Endothelial cell of umbilical vein (primary cell): ENCODE measurements at places on chromosomes 3 and 15. TPM values are rescaled to one million over a fixed set of nuclear protein-coding genes. Genes with fewer than 3 reads are reported as not detected.

GRCh38 chr15:99109555-99110021 is 4.7 kb downstream of the SYNM start:
- DNase-seq: no peak

ARPP21 gene
- not detected in 2 replicates for total RNA-seq

- DNase-seq: no peak
Observed at GRCh38 chr15:98868564-98868963, 139.0 kb downstream of the PGPEP1L start.

ZNF592 gene
- 21.1 and 22.3 TPM in 2 replicates for total RNA-seq

CPB1 gene
- total RNA-seq: not detected in 2 replicates

P2RY13 gene
- not detected in 2 replicates for total RNA-seq

- no peak for DNase-seq
Observed at GRCh38 chr15:73758461-73758860, 5.3 kb upstream of the INSYN1 start.

- no peak for DNase-seq
Observed at GRCh38 chr3:15253023-15253697, 47.1 kb downstream of the CAPN7 start.

DNA sequence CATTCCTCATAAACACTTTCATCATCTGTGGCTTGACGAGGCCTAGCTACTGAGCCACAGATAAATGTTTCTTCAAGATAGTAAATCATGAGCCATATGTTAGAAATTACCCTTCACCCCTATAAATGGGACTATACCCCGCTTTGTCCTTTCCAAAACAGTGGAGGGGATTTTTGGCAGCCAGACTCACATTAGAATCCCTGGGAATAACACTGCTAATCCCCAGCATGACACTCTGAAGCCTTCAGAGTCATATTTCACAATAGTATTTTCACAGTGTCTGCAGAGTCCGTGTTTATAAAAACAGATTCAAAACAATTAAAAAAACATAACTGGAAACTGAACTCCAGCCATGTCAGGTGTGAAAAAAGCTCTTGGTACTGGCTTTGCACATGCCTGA is 271.6 kb downstream of the ERC2 start:
- no peak for DNase-seq

DNA sequence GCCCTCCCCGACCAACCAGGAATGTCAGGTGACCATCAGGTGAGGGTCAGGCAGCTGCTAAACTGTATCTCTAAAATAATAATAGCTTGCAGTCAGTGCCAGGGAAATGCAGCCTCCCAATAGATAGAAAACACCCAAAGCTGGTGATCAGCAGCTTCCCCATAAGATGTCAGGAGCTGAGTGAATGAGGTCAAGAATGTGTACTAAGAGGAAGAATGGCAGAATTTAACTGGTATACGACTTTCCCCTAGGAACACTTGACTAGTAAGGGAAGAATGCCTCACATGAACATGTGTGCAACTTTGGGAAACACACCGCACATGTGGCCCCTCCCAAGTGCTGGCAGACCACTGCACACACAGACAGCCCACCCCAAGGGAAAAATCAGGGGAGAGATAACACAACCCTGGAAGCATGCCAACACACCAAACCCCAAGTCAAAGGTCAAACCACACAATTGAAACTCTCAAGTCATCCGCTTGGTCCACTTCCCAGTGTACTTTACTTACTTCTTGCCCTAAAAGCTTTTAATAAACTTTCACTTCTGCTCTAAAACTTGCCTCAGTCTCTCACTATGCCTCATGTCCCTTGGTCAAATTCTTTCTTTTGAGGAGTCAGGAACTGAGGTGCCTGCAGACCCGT is 806.5 kb downstream of the OTOL1 start:
- DNase-seq: no peak

ZXDC gene
- 21.3 and 22.6 TPM in 2 replicates for total RNA-seq

ZNF80 gene
- not detected in 2 replicates for total RNA-seq

DNA sequence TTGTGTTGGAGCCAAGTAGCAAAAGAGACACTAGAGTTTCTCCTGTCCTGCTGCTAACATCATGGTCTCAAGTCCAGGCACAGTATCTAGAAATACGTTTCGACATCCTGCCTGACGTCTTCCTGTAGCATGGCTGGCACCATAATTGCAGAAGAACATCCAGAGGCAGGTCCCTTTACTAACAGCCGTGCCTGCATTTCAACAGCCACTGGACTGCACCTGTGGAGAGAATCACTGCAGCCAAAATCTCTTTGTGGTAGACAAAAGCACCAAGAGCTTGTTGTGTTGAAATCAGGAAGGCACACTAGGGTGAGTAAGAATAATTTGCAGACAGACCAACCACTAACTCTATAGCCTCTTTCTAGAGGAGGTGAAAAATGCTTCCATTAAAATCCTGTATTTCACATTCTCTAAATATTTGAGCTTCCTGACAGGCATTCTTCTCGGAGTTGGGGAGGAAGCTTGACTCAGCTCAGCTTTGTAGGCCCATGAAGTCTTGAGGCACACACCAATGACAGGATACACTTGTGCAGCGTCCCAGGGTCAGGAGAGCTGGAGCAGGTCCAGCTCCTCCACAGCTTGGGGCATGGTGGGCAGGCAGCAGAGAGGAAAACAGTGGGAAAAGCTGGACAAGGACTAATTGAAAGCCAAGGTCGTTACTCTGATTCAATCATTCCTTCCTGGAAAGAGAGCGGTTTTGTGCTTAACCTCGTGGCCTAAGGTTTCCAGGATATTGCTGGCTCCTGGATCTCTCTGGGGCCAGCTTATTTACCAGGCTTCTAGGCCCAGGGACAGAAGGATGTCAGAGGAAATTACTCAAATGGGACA is 244.9 kb downstream of the FAM43A start:
- DNase-seq: peak; percentile 99
